Stromal cell of bone marrow (primary cell): ENCODE measurements at places on chromosomes 5 and 9.

DNA sequence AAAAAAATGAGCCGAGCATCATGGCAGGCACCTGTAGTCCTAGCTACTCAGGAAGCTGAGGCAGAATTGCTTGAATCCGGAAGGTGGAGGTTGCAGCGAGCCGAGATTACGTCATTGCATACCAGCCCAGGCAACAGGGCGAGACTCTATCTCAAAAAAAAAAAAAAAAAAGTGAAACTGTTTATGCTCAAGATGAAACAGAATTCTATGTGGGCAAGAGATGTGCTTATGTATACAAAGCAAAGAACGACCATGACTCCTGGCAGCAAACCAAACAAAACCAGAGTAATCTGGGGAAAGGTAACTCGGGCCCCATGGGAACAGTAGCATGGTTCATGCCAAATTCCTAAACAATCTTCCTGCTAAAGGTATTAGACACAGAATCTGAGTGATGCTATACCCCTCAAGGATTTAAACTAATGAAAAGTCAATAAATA lies 32.6 kb upstream of the PLAC8L1 start:
- DNase-seq = no peak

- DNase-seq = no peak
These were observed 40.7 kb downstream of the KIAA0825 start for GRCh38 chr5:94577466-94578245.

DNA sequence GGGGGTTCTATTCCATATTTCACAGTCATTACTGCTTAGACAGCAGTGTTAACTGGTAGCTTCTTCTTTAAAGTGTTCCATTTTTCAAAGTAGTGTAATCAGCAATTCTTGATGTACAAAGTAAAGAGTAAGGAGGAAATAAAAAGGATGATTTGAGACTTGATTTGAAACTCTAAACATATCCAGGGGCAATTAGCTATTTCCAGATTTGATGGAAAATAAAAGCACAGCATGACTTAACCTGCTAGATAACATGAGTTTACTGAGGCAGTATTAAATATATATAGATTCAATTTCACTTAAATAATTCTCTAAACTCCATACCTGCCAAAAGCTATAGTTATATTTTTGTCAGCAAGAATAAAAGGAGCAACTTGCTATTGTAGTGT lies 29.8 kb downstream of the NR2F1 start:
- no peak for DNase-seq

DNA sequence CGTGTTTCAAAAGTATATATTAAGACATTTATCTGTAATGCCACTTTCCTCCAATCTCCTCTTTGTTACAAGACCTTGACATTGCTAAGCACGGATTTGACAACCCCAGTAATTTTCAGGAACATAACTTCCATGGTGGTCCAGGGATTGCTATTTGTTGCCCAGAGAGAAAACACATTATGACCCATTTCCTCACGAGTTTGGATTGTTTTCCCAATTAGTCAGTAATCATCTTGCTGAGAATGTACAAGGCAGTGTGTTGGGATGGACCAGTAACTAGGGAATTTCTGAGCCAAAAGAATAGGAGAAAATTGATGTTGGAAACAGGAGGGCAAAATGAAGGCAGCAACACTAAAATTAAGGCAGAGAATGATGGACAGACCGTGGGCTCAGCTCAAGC lies 574.1 kb downstream of the EBF1 start:
- no peak for DNase-seq

DNA sequence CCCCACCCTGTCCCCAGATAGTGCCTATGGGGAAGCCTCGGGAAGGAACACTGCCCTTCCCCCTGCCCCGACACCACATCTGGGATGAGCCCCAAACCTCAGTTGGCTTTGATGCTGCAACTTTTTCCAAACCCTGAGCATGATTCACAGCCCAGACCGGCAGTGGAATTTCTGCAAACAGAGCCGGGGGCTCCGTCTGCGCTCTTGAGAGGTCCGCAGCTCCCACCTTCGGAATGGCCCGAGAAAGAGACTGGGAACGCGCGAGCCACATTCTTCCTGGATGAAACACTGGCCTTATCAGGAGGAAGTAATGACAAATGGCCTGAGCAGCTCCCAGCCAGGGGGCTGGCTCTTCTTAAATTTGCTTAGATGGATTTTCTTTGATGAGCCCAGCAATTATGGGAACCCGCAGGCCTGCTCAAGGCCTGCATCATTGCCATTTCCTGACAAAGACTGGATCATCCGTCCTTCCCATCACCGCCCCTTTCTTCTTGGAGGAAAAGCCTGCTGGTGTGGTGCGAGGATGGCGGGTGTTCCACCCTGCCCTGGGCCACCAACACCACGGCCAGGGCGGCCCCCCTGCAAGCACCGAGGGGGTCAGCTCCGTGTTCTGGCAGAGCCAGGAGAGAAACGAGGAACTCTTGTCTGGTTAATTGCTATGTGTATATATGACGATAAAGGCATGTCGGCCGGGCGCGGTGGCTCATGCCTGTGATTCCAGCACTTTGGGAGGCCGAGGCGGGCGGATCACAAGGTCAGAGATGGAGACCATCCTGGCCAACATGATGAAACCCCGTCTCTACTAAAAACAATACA lies 38.8 kb upstream of the COL5A1 start:
- peak; percentile 95 for DNase-seq

DNA sequence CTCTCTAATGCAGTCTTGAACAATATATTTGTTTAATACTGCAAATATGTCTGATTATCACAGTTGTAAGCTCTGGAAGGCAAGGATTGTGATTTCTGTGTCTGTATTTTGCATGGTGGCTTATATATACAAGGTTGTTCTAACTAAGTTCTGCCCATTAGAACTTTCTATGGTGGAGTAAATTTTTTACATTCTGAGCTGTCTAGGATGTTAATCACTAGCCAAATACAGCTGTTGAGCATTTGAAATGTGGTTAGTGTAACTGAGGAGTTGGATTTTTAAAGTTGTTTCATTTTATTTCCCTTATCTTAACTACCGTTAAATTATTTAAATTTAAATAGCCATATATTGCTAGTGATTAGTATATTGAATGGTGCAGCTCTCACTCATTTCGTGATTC lies 64.3 kb upstream of the DMRTA1 start:
- DNase-seq = no peak

GRCh38 chr5:23823521-23823920 lies 316.1 kb downstream of the PRDM9 start:
- no peak for DNase-seq

GRCh38 chr5:99308131-99308530 lies 379.3 kb upstream of the CHD1 start:
- no peak for DNase-seq

GRCh38 chr9:137370865-137371520 lies 52.0 kb downstream of the EXD3 start:
- DNase-seq = no peak

GRCh38 chr9:112384690-112385089 lies 4.8 kb downstream of the HSDL2 start:
- no peak for DNase-seq

GRCh38 chr5:164012371-164012770 lies 507.0 kb downstream of the MAT2B start:
- DNase-seq = no peak

GRCh38 chr5:103259705-103260355 lies 1.3 kb downstream of the MACIR start:
- DNase-seq = peak; percentile 17

- DNase-seq = no peak
These were observed 81.1 kb upstream of the GRAMD2B start for GRCh38 chr5:126341906-126342630.

GRCh38 chr5:34409373-34409772 lies 246.8 kb upstream of the RAI14 start:
- DNase-seq = no peak

DNA sequence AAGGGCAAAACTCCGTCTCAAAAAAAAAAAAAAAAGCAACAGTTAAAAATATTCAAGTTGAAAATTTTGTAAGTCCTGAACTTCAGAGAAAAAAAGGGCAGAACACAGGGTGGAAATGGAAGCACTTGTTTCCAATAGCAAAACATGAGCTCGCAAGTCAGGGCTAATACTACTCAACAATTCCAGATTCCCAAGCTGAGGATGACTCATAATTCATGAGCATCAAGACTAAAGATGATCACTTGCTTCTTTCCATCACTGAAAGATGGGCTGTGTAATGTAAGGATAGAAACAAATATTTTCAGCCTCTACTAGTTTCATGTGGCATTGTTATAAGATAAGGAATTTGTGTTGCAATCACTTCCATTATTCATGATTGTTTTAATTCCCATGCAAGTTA lies 33.5 kb upstream of the FST start:
- DNase-seq = no peak

GRCh38 chr9:134069480-134070399 lies 1.9 kb upstream of the BRD3 start:
- DNase-seq = no peak

DNA sequence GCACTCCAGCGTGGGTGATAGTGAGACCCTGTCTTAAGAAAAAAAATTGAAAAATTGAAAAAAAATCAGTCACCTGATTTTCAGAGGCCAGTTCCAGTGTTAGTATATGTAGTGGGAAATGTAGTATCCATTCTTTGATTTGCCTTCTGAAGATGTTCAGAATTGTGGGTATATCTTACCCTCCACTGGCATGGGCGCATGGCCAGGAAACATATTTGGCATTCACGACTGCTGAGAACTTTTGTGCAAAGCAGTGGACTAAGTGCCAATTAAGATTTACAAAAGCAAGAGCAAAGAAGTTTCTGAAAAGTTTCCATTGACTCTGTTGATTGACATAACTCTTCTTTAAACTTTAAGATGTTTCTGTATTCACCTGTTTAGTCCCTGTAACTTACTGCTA lies 2.4 kb downstream of the CAVIN4 start:
- DNase-seq = no peak

DNA sequence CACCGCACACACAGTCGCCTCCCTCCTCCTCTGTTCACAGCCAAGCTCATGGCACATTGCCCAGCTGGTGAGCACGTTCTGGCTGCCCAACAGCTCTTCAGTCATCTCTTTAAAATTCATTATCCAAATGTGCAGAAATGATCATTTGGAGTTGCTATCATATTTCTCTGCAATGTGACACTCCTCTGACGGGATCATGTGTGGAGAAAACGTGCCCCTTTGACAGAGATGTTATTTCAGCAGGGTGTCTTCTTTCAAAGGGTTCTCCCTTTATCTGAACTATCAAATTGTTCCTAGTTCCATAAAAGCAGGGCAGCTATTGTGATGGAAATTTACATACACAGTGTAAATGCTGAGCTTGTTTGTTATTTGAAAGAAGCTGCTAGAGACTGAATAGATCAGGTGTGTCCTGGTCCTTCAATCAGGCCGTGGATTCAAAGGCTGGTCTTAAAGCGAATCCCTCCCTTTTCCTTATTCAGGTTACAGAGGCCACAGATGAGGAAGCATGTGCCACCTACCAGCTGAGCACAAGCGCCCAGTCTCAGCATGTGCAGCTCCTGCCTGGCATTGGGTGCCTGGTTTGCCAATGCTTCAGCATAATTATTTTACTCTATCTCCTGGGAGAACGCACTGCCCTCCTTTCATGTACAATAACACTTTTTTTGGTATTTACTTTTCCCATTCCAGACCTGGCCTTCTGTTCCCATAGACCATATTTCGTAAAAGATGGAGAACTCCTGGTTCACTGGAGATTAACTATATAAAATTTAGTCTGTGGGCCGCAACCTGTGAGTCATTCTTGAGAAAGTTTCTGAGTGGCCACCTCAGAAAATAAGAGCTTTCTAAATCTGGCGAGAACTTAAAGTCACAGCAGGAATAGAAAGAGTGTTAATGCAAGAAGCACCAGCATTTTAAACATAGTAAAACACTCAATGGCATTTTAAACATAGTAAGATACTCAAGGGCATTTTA lies 433.7 kb downstream of the ENC1 start:
- DNase-seq = peak; percentile 58

GRCh38 chr9:93812410-93812668 lies 142.8 kb downstream of the BARX1 start:
- DNase-seq = no peak

GRCh38 chr5:78541086-78541654 lies 107.4 kb downstream of the LHFPL2 start:
- no peak for DNase-seq

GRCh38 chr5:2685651-2686272 lies 65.7 kb downstream of the IRX2 start:
- no peak for DNase-seq

DNA sequence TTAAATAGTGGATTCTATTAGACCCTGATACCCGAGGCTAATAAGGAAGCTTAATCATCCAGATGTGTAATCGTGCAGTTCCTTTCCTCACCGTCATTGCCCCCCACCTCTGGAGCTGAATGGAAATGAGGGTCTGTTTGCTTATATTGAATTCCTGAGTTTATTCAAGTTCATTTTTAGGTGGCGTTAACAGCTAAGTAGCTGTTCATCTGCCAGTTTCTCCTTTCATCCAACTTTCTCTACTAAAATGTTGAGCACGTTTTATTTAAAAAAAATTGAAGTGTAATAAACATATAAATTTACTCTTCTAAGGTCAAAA lies 291.0 kb downstream of the DOCK8 start:
- no peak for DNase-seq

GRCh38 chr5:127290019-127290945 lies at the start of gene MEGF10:
TSS of gene MEGF10 (plus strand) at chr5:127290796. CDS start at chr5:127331309, 40,513 bp downstream.
- peak; percentile 40 for DNase-seq

DNA sequence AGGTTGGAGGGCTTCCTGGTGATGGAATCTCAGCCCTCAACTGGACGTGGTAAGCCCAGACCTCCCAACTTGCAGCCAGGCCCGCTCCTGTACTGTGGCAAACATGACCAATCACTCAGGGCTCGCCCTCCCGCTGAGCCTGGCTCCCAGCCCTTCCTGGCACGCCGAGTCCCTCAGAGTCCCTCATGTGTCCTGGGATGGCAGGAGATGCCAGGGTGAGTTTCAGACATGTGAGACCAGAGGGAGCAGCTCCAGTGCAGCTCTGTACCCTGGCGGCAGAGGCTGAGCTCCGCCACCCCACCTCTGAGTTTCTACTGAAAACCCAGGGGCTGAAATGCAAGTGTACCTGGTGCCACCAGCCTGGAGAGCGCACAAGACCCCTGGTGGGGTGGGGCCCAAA lies 42.0 kb upstream of the RXRA start:
- DNase-seq = no peak

GRCh38 chr9:1722404-1722803 lies 292.7 kb upstream of the SMARCA2 start:
- DNase-seq = no peak

GRCh38 chr9:21943464-21943863 lies 50.7 kb downstream of the CDKN2A start:
- no peak for DNase-seq

DNA sequence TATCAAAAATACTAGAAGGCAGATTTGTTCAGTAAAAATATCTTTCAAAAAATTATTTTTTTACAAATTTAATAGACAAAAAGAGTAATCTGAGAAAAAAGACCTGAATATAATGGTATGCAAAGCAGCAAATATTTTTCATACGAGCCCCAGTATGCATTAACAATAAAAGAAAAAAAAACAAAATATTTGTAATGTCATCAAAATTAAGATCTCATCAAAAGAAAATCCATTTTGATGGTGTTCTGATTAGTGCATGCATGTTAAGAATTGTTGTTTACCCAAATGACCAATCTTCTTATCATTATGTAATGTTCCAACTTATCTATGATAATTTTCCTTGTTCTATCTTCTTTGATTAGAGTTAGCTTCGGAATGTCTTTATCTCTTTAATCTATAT lies 106.1 kb downstream of the CDH9 start:
- DNase-seq = no peak

GRCh38 chr9:134844821-134845220 lies 35.8 kb upstream of the FCN2 start:
- no peak for DNase-seq
